ENCODE measurements at places on chromosomes 4 and X.
A peak's percentile ranks its signal among the peaks of the same experiment; 100 is the strongest.

DNA sequence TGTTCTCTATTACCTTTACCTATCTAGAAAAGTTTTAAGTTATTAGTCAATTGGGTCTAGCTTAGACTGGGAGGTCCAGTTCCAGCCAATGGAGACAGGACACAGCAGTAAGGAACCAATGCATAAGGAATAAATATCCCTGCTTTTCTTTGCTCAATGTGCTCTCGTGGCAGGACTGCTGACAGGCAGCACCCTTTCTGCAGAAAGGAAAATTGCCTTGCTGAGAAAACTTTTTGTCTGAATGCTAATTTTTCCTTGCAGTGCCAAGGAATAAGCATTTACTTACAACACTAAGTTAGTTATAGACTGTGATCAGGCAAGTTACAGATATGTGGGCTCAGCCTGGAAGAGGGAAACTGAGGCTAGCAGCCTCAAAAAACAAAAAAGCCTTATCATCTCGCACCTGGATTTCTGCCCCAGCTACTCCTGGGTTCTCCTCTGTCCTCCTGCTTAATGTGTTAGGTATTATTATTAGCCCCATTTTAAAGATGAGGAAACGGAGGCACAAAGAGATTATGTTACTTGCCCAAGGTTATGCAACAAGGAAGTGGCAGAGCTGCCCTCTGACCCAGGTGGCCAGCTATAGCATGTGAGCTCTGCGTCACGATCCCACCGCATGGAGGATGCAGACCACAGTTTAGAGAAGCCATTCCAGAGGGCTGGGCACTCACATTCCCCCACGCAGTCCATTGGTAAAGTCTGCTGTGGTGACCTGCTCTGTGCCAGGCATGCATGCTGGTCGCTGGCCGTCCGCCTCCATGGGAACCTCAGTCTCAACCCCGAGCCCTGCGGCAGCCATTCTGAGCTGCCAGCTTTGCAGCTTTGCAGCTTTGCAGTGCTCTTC is 40.5 kb upstream of the C4orf50 start:
- no peak for DNase-seq

- DNase-seq = no peak
These were observed 13.2 kb downstream of the CC2D2A start for GRCh38 chr4:15482842-15483241.

- DNase-seq = no peak
These were observed 102.7 kb downstream of the VCX3A start for GRCh38 chrX:6432226-6432625.

DNA sequence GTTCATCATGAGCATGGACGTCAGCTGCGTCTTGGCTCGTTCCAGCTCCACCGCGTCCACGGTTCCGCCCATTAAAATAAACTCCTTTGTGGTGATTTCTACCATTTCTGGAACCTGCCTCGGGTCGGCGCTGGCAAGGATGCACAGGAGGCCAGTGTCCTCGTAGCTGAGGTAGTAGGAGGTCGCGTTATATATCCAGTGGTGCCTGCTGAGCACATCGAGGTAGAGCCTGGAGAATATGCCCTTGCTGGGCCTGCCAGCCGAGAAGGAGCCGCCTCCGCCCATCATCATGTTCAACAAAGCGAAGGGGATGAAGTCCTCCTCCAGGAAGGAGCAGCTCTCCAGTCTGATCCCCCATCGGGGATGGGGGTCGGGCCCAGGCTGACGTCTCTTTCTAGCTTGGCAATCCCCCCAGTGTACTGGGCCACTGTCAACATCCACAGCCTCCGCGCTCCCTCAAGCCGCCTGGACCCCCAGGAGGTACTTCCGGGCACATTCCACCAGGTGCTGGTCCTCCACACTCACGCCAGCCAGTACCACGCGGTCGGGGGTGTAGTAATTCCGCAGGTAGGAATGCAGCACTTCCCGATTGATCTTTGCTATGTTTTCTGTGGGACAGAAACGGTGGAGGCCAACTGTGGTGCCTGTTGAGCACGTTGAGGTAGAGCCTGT is 120.9 kb upstream of the GRID2 start:
- DNase-seq = no peak

DNA sequence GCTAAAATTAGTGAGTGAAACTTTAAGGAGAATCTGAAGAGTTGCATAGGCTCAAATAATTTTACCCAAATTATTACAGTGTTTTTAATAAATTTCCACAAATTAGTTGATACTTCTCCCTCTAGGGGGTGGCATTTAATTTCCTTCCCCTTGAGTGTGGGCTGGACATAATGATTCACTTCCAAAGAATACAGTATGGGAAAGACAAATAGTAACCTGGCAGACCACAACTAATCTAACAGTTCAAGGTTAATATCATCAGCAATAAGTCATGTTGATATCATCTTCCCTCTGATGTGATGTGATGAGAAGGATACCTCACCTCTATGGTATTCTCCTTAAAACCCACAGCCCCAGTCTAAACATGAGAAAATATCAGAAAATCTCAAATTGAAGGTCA is 15.5 kb downstream of the PFKFB1 start:
- no peak for DNase-seq

GRCh38 chrX:123905332-123905731 is 45.5 kb downstream of the XIAP start:
- no peak for DNase-seq

- no peak for DNase-seq
These were observed 1664.3 kb downstream of the C4orf33 start for GRCh38 chr4:130760246-130760645.

- DNase-seq = no peak
These were observed 45.2 kb upstream of the TRIM2 start for GRCh38 chr4:153159016-153159415.

DNA sequence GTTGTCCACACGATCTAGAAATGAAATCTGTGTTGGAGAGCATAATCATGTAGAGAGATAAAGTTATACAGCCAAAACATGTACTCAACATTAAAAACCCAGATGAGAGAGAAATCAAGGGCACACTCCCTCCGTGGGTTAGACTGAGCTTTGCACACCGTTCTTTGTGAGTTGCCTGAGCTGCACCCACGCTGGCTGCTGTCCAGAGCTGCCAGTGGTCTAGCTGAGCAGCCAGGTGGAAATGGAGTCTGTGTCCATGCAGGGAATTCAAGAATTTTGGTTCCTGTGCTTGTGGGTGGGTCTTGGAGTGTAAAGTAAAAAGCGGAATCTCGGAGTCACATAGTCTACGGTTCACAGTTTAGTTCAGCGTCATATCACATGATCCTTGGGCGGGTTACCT is 84.6 kb downstream of the GPR143 start:
- no peak for DNase-seq

DNA sequence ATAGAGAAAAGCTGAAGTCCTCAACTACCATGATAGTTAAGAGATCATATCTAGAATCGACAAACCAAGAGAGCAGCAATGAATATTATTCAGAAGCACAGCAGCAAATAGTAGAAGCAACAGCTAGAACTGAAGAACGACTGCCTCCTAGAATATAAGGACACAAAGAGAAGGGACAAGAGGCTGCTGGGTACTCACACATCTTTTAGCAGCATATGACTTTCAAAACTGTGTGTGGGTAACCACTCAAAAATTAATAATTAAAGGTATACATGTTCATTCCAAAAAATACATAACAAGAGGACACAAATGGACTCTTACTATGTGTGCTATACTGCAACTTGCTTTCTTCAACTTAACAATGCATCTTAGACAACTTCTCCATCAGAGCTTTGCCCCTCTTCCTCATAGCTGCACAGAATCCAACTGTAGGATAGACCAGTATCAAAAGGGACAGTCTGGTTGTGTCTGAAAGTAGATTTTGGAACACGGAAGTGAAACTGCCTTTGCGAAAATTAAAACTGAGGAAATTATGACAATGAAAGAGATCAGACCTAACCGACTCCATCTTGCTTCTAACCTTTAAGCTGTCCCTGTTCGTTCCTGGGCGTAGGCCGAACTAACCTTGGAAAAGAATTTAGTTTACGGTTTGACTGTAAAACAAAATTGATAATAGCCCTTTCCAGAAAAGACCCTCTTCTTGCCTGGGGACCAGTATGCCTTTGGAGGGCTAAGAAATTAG is 125.7 kb downstream of the SH3KBP1 start:
- no peak for DNase-seq

DNA sequence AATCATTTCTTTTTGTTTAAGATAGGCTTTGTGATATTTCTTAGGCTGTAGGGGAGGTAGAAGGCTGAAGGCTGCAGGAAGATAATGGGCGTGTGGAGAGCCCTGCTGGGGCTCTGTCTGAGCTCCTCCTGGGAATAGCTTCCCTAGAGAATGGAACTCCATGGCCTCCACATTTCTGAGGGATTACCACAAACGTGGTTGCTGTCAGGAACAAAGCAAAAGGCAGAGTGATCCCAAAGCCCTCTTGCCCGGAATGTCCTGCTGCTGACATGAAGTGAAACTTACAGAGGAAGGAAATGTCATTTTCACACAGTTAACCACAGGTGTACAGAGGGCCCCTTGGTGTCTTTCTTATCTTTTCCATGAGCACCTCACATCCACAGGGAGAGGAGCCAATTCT is 89.3 kb downstream of the DDIT4L start:
- no peak for DNase-seq

DNA sequence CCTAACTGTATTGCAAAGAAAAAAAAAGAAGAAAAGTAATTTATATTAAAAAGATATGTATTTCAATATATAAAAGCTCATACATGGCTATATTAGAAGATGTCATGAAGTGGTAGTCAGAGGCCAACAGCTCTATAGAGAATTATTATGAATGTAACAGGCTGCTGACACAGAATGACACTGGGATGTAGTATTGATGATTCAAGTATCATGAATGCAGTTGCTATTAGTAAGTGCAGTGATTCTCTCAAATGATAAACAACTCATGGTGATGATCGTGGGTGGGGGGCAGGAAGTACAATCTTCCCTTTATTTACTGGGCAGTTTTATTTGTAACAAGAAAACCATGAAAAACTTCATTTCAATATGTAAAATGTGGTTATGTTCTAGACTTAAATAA is 124.6 kb downstream of the COL4A6 start:
- no peak for DNase-seq

DNA sequence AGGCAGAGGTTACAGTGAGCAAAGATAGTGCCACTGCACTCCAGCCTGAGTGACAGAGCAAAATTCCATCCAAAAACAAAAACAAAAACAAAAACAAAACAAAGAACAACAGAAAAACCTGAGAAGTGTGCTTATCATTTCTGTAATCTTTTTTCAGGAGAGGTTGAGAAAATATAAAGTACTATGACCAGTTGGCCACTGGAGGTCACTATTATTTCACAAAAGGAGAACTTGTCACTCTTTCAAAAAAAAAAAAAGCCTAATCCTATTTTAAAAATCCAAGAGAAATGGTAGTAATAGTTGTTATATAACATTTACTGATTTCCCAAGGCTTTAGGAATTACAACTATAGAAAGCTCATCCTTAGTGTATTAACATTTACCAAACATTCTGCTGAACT is 24.9 kb upstream of the RNF150 start:
- DNase-seq = no peak

DNA sequence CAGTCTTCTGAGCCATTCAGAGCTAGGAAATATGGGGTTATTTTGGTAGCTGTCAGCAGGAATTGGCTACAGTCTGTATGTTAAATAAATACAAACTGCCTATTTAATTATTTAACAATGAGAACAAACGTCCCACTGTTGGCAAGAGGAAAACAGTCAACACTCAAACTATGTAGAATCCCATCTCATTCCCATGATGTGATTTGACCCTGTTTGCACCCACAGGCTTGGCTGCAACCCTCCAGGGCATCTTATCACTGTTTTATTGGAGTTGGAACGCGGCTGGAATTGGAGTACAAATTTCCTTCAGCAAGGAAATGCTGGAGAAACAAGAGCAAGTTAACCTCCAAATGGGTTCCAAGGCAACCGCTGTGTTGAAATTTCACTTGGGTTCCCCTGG is 124.0 kb downstream of the KIT start:
- DNase-seq = peak; percentile 43

GRCh38 chrX:15606136-15606535 is 5.4 kb upstream of the ACE2 start:
- DNase-seq = no peak

DNA sequence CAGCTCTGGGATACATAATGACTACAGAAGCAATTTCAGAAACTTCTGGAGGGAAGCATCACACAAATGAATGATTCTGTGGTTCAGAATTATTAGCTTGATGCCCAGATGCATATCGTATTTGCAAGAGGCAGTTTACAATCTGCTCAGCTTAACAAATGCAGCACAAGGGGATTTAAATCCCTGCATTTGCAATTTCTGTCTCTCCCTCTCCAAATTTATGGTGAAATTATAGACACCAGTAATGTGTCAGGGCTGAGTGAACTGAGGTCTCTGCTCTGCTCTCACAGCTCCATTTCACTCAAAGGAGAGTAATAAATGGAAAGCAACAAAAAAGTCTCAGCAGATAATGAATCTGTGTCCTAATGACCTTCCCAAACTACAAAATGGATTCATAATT is 80.2 kb downstream of the TMEM156 start:
- no peak for DNase-seq
